ENCODE measurements at places on chromosomes 5 and 9. TPM values are rescaled to one million over a fixed set of nuclear protein-coding genes. Genes with fewer than 3 reads are reported as not detected.

Gene EMB
- 12.7 TPM for total RNA-seq

Gene RLN2
- total RNA-seq, result not detected

Gene HMMR
- 29.0 TPM for total RNA-seq

Gene ORM2
- total RNA-seq, result not detected

Gene C9orf152
- 0.32 TPM for total RNA-seq

Gene PURA
- total RNA-seq, result 34.5 TPM

Gene ARHGEF28
- 16.9 TPM for total RNA-seq

Gene ZSWIM6
- 21.4 TPM for total RNA-seq

Gene PAM
- total RNA-seq, result 144 TPM

Gene ARL14EPL
- not detected for total RNA-seq

Gene AQP3
- 27.1 TPM for total RNA-seq

Gene STARD4
- total RNA-seq, result 77.2 TPM

Gene CERCAM
- total RNA-seq, result 50.3 TPM

Gene SLC36A2
- total RNA-seq, result not detected

Gene FOXD4L4
- total RNA-seq, result not detected

Gene STK32A
- 7.8 TPM for total RNA-seq

Gene CD72
- total RNA-seq, result 1.5 TPM

Gene LHX3
- not detected for total RNA-seq

Gene TAF1L
- not detected for total RNA-seq

Gene LRRC19
- total RNA-seq, result 0.11 TPM

Gene SPATA31D4
- total RNA-seq, result not detected

Gene AIF1L
- total RNA-seq, result 20.6 TPM

Gene KCNMB1
- 10.8 TPM for total RNA-seq

Gene SLC34A3
- not detected for total RNA-seq
